ENCODE measurements at places on chromosomes 13 and 19. TPM values are rescaled to one million over a fixed set of nuclear protein-coding genes. Genes with fewer than 3 reads are reported as not detected.

Gene ERICH6B
- not detected for total RNA-seq

Gene NKPD1
- 0.96 TPM for total RNA-seq

Gene POU4F1
- total RNA-seq = not detected

Gene ARHGEF7
- total RNA-seq = 26.0 TPM

Gene TNFSF9
- 11.3 TPM for total RNA-seq

Gene FCAR
- total RNA-seq = not detected

Gene MIER2
- 31.8 TPM for total RNA-seq

Gene MAST1
- total RNA-seq = 1.4 TPM

Gene CLDN10
- 1.7 TPM for total RNA-seq

Gene SMIM44
- not detected for total RNA-seq

Gene ZNF737
- total RNA-seq = 4.5 TPM

Gene APOC1
- 4.3 TPM for total RNA-seq

Gene ZNF536
- not detected for total RNA-seq

Gene CLEC17A
- not detected for total RNA-seq

Measured in tracheal epithelial cell (primary cell).